ENCODE measurements at places on chromosomes 6 and 20. TPM values are rescaled to one million over a fixed set of nuclear protein-coding genes. Genes with fewer than 3 reads are reported as not detected.

The TFAP2D gene
- total RNA-seq = not detected

The ULBP2 gene
- total RNA-seq = 2.4 TPM

The WFDC12 gene
- total RNA-seq = not detected

The DBNDD2 gene
- total RNA-seq = 159 TPM

The VEGFA gene
- 132 TPM for total RNA-seq

All from right atrium auricular region (tissue), 2 donors.